ENCODE measurements at places on chromosomes 3 and 15. TPM values are rescaled to one million over a fixed set of nuclear protein-coding genes. Genes with fewer than 3 reads are reported as not detected.

DNA sequence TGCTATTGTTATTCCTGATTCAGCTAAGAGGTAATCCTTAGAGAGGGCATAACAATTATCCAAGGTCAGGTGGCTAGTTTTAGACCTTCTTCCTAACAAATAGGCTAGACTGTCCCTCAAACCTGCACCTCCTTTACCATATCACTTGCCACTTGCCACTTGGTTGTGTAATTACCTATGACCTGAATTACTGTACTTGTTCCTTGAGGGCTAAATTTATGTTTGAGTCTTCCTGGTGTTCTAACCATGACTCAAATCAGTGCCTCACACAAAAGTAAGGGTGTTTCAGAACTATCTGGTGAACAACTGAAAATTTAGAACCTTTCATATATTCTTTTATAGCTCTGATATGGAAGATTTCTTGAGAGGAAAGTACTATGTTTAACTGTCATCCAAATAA is 365.8 kb upstream of the SEMA6D start:
- ATAC-seq, result no peak

- ATAC-seq, result no peak
Measured at GRCh38 chr3:45537616-45537969, 57.0 kb upstream of the LIMD1 start.

DNA sequence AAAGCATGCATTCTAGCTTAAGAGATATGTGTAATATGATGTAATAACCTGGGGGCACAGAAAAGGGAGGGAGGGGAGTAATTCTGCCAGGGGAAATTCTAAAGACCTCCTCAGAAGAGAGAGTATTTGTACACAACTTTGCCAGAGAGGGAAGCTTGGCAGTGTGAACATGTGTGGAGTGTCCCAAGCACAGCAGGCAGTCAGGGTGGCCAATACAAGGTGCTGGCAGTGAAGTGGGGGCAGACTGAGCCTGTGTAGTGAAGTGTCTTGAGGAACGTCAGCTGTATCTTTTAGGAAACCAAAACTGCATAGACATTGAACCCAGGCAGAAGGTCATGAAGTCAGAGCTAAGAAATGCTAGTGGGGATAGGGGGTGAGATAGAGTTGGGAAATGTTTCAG is 29.7 kb upstream of the TMEM42 start:
- ATAC-seq, result no peak

GRCh38 chr3:155428563-155428962 is 135.1 kb upstream of the STRIT1 start:
- ATAC-seq, result no peak

GRCh38 chr3:31103181-31103580 is 208.7 kb upstream of the GADL1 start:
- no peak for ATAC-seq

- peak; percentile 30 for ATAC-seq
Measured at GRCh38 chr3:6089780-6090179, 771.1 kb upstream of the GRM7 start.

GRCh38 chr15:97052513-97052912 is 722.0 kb downstream of the NR2F2 start:
- ATAC-seq, result peak; percentile 35

DNA sequence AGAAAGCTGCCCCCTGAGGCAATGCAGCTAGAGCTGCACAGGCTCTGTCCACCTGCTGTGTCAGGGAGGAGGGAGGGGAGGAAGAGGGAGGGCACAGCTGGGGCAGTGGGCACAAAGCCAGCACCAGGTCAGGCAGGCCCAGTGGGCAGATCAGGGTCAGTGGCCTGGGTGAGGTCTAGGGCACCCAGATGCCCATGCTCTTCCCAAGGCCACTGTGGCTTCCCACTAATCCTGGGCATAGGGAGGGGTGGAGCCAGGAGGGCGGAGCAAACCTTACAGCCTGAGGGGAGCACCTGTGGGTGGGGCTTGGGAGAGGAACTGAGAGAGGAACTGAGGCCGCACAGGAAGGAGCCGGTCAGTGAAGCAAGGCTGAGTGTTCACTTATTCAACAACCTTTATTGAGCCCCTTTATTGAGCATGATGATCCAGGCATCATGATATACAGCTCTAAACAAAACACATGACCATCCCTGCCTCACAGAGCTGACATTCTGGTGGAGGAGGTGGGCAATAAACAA is 55.0 kb downstream of the RHCG start:
- ATAC-seq, result no peak

DNA sequence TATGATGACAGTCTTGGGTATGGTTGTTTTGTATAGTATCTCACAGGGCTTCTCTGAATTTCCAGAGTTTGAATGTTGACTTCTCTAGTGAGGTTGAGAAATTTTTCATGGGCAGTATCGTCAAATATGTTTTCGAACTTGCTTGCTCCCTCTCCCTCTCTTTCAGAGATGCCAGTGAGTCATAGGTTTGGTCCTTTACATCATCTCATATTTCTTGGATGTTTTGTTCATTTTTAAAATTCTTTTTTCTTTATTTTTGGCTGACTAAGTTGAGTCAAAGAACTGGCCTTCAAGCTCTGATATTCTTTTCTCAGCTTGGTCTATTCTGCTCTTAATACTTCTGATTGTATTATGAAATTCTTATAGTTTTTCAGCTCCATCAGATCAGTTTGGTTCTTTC is 282.3 kb upstream of the NECTIN3 start:
- ATAC-seq, result no peak

- no peak for ATAC-seq
Measured at GRCh38 chr3:35257641-35258040, 381.7 kb upstream of the ARPP21 start.

DNA sequence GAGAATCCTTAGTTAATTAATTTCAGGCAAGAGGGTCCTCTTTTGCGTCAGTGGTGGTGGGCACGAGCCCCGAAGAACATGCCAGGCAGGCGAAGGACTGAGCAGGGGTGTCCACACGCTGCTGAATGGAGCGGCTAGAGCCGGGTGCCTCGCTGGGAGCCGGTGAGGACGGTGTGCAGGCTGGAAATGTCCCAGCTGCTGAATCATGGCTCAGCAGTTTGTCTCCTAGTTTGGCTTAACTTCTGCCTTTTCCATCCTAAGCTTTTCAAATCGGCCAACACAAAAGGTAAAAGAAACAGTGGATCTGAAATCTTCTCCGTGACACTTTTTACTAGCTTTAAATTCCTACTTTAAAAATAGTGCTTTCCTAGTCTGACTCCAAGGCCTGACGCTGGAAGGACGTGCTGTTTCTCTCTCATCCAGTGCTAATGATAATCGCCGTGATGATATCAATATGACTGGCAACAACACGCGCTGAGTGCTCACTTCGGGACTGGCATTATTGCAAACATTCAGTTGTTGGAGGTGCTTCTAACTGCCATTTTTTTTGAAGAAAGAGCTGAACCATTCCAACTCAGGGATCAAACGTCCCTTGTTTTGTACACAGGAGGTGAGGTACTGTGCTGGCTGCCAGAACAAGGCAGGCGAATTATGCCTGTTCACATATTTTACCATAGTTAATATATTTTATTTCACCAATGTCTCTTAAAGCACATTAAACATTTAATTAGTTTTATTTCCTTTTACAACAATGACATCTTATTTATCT is 19.8 kb downstream of the PCSK6 start:
- no peak for ATAC-seq

- ATAC-seq, result no peak
Measured at GRCh38 chr3:153785901-153786300, 335.3 kb upstream of the ARHGEF26 start.

GRCh38 chr3:12509466-12509865 is 25.2 kb downstream of the TSEN2 start:
- no peak for ATAC-seq

GRCh38 chr3:24657870-24658510 is 163.3 kb upstream of the THRB start:
- no peak for ATAC-seq

DNA sequence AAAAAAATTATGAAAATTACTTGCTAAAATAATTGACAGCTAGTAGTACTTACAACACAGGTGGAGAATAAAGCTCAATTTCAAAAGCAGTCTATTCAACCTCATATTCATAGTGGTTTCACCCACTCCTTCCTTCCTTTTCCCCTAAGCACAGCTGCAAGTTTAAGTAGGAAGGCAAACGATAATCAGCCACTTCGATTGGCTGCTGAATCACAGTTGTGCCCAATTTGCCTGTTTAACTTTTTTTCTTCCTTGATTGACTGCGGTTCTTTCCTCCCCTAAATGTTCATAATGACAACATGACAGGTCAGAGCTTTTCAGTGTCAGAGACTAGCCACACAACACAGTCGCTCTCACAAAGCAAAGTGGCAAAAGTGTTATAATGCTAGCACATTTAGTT is 468.0 kb upstream of the GBE1 start:
- ATAC-seq, result no peak

The CAMP gene
- total RNA-seq, result not detected

The TNNC1 gene
- 2.7 TPM for total RNA-seq

The OR5AC2 gene
- not detected for total RNA-seq

The CNTN3 gene
- 11.2 TPM for total RNA-seq

The MESP1 gene
- total RNA-seq, result 1.2 TPM

The LCMT2 gene
- 5.8 TPM for total RNA-seq

The HAPLN3 gene
- 2.8 TPM for total RNA-seq

The CYP11A1 gene
- total RNA-seq, result 0.59 TPM

Measured in motor neuron (in vitro differentiated cells).